Frontal cortex (tissue), 4 donors: ENCODE measurements at places on chromosomes 5 and 9.

GRCh38 chr5:100654895-100655294 lies 119.7 kb downstream of the FAM174A start:
- no peak for DNase-seq

DNA sequence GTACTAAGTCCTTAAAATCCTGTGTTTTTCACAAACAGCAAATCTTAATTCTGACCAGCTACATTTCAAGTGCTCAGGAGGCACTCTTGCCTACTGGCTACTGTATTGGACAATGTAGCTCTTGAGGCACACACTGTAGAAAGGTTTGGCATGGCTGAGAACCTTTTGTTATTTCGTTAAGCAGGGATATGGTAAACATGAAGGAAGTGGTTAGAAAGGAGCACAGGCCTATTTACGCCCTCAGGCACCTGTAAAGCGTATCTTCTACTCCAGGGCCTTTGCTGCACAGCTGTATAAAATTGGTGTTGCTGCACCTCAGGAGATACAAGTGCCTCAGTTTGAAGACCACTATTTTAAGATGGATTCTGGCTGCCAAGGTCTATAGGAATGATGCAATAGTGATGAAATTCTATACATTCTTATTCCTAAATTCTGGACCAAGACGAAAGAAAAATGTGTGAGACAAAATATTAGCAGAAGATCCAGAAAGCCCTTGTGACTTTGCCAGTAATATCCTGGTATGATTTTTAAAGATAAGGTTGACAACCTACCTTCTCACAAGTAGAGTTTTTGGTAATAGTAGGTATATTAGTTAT lies 9.3 kb upstream of the OTULIN start:
- DNase-seq, result no peak

- DNase-seq, result no peak
These were observed 159.6 kb downstream of the NXNL2 start for GRCh38 chr9:88694625-88695024.

DNA sequence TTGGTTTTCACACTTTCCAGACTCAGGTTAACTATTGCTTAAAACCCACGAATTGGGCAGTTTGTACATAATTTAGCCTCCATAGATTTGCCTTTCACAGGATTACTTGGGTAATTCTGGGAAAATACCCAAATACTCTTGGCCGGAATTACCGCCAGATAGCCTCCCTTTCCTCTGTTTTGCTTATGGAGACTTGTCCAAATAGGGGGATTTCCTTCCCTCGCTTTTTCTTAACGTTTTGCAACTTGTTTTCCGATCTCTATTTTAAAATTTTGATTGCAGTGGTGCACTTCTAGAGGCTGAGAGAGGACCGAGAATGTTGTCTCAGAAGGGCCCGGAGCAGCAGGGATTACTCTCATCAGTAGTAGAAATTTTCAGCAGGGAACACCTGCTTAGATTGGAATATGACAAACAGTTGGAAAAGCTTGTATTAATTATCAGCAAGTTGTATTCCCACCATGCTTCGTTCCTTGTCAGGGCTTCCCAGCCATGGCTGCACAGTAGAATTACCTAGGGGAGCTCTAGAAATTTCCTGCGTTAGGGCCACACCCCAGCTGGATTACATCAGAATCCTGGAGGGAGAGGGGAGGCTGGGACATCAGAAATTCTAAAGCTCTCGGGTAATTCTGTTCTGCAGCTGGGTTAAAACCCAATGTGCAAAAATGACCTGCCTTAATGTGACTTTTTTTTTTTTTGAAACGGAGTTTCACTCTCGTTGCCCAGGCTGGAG lies 329.1 kb downstream of the SH3GL2 start:
- DNase-seq, result no peak

DNA sequence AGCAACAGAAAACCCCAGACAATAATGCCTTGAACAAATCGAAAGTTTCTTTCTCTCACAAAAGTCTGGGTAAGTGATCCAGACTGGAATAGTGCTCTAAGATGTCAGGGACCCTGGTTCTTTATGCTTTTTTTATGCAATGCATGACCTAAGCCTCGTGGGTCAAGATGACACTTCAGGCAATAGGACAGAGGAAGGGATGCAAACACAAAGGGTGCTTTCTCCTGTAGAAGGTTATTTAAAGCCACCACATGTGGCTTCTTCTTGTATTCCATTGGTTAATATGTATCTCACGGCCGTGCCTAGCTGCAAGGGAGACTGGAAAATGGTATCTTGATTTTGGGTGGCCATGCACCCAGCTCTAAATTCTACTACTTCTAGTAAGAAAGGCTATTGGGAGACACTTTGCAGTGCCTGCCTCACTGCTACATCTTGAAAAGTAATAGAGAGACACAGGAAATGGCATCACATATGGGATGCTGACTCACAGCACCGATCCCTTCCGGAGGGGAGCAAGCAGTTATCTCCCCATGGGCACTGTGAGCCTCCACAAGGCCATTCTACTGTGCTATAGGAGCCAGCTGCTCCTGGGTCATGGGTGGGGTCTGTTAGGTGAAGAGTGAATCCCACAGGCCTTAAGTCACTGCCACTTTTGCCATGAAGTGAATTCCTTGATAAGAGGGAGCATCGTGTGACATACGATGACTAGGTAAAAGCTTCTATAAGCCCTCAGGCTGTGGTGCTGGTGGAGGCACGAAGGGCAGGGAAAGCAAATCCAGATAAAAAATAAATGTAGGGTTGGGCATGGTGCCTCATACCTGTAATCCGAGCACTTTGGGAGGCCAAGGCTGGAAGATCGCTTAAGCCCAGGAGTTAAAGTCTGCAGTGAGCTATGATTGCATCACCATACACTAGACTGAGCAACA lies 32.5 kb upstream of the RAB14 start:
- no peak for DNase-seq

- DNase-seq, result no peak
These were observed 365.0 kb upstream of the SEMA6A start for GRCh38 chr5:116939641-116940040.

- no peak for DNase-seq
These were observed 448.0 kb downstream of the SPOCK1 start for GRCh38 chr5:137051161-137051560.

GRCh38 chr9:94927762-94928670 lies 201.5 kb downstream of the AOPEP start:
- DNase-seq, result no peak

DNA sequence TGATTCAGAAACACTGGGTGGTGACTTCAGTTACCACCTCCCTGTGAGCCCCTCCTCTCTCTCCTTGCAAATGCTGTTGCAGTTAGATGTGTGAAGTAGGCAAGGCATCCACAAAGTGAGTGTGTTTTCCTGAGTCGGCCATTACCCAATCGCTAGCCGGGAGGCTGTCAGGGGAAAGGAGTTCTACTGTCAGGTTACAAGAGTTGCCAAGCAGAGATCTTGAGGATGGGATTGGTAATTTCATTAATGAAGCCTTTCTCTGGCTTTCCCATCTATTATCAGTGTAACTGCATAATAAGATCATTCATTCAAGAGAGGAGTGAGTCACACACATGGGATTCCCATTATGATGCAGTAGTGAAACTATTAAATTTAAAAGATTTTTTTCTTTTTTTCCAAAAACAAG lies 106.9 kb downstream of the GLDC start:
- DNase-seq, result no peak

DNA sequence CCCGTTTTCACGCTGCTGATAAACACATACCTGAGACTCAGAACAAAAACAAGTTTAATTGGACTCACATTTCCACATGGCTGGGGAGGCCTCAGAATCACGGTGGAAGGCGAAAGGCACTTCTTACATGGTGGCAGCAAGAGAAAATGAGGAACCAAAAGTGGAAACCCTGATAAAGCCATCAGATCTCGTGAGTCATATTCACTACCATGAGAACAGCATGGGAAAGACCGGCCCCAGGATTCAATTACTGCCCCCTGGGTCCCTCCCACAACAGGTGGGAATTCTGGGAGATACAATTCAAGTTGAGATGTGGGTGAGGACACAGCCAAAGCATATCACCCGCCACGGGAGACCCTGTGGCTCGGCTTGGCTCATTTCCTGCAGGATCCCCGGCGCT lies 20.2 kb downstream of the EXD3 start:
- DNase-seq, result no peak

DNA sequence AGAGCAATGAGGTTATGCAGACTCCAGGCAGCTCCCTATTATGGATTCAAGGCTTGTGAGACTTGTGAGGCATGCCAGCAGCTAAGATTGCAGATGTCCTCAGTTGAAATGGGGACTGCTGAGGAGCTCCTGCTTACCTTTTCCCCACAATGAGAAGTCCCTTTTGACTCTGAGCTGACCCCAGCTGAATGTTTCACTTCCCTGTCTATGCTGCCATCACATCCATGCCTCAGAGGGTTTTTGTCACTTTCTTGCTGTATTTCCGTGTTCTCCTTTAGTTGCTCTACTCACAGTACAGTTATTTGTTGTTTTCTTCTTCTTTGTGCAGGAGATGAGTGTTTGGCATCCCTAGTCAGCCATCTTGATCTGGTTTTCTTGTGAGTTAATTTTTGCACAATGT lies 18.8 kb upstream of the OR2S2 start:
- no peak for DNase-seq

DNA sequence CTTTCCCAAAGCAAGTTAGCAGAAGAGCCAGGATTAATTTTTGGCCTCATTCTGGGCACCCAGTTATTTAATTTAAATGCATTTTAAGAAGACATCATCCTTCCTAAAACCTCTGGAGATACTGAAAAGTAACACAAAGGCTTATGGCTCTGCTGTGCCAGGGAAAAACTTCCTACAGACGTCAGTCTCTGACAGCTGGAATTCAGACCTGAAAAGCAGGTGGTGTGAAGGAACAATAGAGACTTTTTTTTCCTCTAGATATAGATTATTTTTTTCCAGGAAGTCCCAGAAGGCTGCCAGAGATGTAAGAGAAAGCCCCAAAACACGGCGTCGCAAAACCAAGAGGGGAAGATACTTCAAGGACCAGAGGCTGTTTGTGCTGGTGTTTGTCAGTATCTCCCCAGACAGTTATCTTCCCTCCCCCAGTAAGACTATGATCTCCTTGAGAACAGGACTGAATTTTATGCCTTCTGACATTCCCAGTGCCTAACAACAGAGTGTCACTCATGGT lies 88.7 kb upstream of the RASEF start:
- DNase-seq, result no peak

- DNase-seq, result no peak
These were observed 318.2 kb downstream of the SLCO4C1 start for GRCh38 chr5:101977729-101978345.

- DNase-seq, result no peak
These were observed 57.3 kb downstream of the MED10 start for GRCh38 chr5:6321078-6321477.

DNA sequence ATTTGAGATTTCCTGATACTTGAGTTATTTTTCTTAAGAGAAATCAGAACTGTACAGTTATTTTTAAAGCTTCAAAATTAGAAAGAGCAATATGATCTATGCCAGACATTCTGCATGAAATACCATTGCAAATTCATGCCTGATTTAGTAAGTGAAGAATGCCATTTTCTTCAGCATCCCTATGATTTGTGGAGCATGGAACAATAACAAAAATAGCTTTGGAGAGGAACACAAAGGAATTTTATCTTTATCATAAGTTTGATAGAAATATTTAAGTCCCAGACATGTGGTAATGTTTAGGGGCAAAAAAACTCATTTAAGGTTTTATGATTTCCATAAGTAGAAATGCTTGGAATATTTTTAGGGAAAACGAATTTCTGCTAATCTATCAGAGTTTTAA lies 1863.4 kb downstream of the EFNA5 start:
- DNase-seq, result no peak

GRCh38 chr9:90085633-90086032 lies 480.8 kb downstream of the GADD45G start:
- DNase-seq, result no peak

GRCh38 chr9:71758785-71759184 lies 9.5 kb downstream of the CEMIP2 start:
- no peak for DNase-seq

- DNase-seq, result no peak
These were observed 339.7 kb downstream of the NTRK2 start for GRCh38 chr9:85009251-85009650.

DNA sequence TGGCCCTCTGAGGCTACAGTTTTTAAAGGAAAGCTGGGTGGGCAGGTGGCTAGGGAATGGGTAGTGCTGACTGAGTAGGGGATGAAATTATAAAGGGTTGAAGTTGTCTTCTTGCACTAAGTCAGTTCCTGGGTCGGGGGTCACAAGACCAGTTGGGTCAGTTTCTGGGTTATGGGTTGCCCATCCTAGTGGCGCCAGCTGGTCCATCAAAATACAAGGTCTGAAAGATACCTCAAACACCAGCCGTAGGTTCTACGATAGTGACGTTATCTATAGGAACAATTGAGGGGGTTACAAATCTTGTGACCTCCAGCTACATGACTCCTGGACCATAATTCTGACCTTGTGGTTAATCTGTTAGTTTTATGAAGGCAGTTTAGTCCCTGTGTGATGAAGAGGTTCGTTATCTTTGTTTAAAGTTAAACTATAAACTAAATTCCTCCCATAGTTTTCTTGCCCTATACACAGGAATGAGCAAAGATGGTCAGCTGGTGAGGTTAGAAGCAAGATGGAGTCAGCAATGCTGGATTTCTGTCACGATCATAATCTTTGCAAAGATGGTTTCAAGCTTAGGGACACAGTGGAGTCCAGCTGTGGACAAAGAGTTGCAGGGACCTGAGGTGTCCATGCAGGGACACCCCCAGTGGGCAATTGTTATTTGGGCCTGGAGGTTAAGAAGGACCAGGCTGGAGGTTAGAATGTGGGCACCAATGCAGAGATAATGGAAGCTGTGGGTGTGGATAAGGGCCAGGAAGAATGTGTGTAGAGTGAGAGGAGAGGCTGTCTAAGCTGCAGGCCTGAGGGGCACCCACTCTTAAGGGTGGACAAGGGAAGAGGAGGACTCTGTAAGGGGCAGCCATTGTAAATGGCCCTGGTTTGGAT lies 14.0 kb upstream of the CREBRF start:
- DNase-seq, result no peak
